ENCODE measurements at places on chromosomes 3 and 15.

DNA sequence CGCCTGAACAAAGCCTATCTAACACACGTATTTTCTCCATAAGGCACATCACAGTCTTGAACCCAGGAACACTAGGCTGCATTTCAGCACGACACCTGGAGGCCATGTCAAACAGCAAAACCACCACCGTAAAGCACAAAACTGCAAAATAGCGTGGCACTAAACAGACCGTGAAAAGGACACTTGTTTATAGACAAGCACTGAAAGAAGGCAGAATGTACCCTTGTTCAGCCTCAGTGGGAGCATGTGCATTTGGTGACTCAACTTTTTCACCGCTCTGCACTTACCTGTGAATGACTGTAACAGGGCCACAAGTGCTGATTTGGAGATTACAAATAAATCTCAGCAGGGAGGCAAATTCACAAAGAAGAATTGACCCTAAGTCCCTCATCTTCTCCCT is 80.8 kb downstream of the ISG20 start:
- H3K36me3 ChIP-seq, result no peaks in the 10 kb centered on the region
- H3K4me1 ChIP-seq, result no peaks in the 10 kb centered on the region
- H3K27ac ChIP-seq, result no peak overlapping the region
- H3K4me3 ChIP-seq, result no peak overlapping the region

GRCh38 chr15:88179562-88179961 is 77.0 kb downstream of the NTRK3 start:
- no peaks in the 10 kb centered on the region for H3K4me1 ChIP-seq
- no peak overlapping the region for H3K4me3 ChIP-seq
- H3K27ac ChIP-seq, result no peak overlapping the region
- DNase-seq, result no peak

GRCh38 chr3:197280156-197280555 is 18.3 kb downstream of the DLG1 start:
- peaks cover 21% of the 10 kb centered on the region for H3K36me3 ChIP-seq
- no peak overlapping the region for H3K27ac ChIP-seq
- DNase-seq, result no peak
- no peaks in the 10 kb centered on the region for H3K27me3 ChIP-seq
- H3K4me1 ChIP-seq, result peaks cover 17% of the 10 kb centered on the region

GRCh38 chr3:9135930-9136525 is 113.4 kb downstream of the SRGAP3 start:
- DNase-seq, result no peak
- H3K27me3 ChIP-seq, result no peaks in the 10 kb centered on the region
- H3K27ac ChIP-seq, result no peak overlapping the region
- peaks cover 8% of the 10 kb centered on the region for H3K4me1 ChIP-seq

GRCh38 chr15:25832158-25832557 is 31.0 kb downstream of the ATP10A start:
- no peaks in the 10 kb centered on the region for H3K4me1 ChIP-seq
- no peaks in the 10 kb centered on the region for H3K36me3 ChIP-seq
- no peak overlapping the region for H3K4me3 ChIP-seq

- H3K27ac ChIP-seq, result no peak overlapping the region
- no peaks in the 10 kb centered on the region for H3K4me1 ChIP-seq
- no peak overlapping the region for H3K4me3 ChIP-seq
- H3K36me3 ChIP-seq, result no peaks in the 10 kb centered on the region
- DNase-seq, result no peak
Measured at GRCh38 chr3:43361077-43361476, 74.7 kb downstream of the SNRK start.

DNA sequence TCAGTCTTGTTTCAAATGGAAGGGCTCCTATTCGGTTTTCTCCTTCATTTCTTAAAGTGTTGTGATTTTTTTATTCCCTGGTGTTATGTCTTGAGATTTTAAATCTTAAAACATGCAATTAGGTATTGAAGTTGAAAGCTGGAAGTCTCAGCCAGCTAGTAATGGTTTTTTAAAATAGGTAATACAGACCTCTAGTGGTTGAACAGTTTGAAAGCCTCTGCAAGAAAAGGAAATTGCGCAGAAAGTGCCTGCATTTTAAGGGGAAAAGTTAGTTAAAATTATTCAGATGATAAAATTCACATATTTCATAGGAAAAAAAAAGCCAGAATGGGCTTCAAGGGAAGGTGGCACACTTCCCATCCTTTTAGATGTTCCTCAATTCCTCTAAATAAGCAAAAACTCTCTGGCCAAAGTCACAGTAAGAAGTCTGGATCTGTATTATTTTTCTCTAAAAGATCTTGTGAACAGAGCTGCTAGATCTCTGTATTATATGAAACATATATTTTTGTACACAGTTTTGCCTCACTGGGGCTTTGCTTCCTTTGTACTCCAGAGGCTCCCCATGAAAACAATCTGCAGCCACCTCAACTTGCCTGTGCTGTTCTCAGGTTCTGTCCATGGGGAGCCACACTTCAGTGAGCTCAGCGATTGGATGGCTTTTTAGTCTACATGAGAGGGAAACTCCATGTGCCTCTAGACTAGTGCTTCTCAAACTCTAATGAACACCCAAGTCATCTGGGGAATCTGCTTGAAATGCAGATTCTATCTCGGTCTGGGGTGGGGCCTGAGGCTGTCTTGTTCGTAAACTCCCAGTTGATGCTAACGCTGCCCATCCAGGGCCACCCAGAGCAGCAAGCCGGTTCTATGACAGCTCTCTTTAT is 21.5 kb downstream of the AGTR1 start:
- H3K4me3 ChIP-seq, result no peak overlapping the region
- no peaks in the 10 kb centered on the region for H3K27me3 ChIP-seq
- no peaks in the 10 kb centered on the region for H3K36me3 ChIP-seq
- no peak for DNase-seq
- H3K27ac ChIP-seq, result no peak overlapping the region

- no peak for DNase-seq
- peak overlapping the region; percentile 81 for H3K27ac ChIP-seq
- no peaks in the 10 kb centered on the region for H3K27me3 ChIP-seq
- no peaks in the 10 kb centered on the region for H3K4me1 ChIP-seq
- no peaks in the 10 kb centered on the region for H3K36me3 ChIP-seq
- H3K4me3 ChIP-seq, result peak overlapping the region; percentile 70
Measured at GRCh38 chr3:160401291-160402095, 2.0 kb downstream of the SMC4 start.

DNA sequence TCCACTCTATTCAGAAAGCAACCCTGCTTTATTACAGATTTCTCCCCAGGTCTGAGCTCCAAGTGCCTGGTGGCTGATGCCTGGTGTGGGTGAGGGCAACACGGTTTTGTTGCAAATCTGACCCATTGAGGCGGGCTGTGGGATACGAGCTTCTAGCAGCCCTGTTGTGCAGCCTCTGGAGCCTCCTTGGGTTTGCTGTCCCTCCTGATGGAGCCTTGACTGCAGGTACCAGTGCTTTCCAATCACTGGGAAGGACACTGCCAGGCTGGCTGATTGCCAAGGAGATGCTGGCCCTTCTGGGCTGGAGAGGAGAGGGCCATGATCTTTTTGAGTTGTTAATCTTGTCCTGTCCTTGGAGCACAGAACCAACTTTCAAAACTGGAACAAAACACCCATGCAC is 151.0 kb upstream of the RGMA start:
- H3K36me3 ChIP-seq, result no peaks in the 10 kb centered on the region
- DNase-seq, result no peak
- no peak overlapping the region for H3K27ac ChIP-seq
- H3K4me1 ChIP-seq, result no peaks in the 10 kb centered on the region

DNA sequence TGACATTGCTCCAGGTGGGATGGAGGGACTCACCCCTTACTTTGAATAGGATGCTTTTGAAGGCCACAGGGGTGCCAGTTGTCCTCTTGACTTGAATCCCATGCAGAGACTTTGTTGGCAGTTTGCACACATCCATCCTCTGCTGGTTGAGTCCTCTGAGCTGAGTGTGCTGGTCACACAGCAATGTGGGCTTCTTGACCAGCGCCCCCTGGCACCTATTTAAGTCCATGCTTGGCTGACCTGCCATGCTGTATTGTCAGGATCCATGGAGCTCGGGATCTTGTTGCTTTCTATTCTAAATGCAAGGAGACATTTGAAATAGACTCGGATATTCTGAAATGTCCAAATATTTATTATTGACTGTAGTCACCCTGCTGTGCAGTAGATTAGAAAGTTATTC is 19.8 kb downstream of the RAB7A start:
- H3K27me3 ChIP-seq, result no peaks in the 10 kb centered on the region
- no peaks in the 10 kb centered on the region for H3K4me1 ChIP-seq
- no peaks in the 10 kb centered on the region for H3K36me3 ChIP-seq

- H3K4me3 ChIP-seq, result no peak overlapping the region
- DNase-seq, result no peak
- no peaks in the 10 kb centered on the region for H3K36me3 ChIP-seq
- peaks cover 35% of the 10 kb centered on the region for H3K4me1 ChIP-seq
- H3K27me3 ChIP-seq, result peaks cover 18% of the 10 kb centered on the region
Measured at GRCh38 chr15:76337059-76337695, 604 bp downstream of the ISL2 start.

GRCh38 chr3:180529778-180530177 is 72.2 kb upstream of the TTC14 start:
- H3K4me3 ChIP-seq, result no peak overlapping the region
- no peak for DNase-seq
- no peak overlapping the region for H3K27ac ChIP-seq

DNA sequence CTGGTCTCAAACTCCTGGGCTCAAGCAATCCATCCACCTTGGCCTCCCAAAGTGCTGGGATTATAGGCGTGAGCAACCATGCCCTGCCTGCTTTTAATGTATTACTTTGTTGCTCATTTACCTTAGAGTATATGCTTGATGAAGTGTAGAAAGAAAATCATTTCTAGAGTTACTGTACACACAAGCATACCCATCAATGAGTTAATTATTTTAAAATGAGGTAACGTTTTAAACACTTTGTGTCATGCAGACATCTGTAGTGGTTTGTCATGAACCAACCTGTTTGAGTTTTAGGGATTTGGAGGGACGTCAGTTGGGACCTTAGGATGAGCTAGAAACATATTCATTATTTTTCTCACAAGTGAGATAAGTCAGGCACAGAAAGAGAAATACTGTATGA is 332.4 kb upstream of the IGF1R start:
- no peaks in the 10 kb centered on the region for H3K36me3 ChIP-seq
- no peak for DNase-seq
- no peak overlapping the region for H3K4me3 ChIP-seq
- no peaks in the 10 kb centered on the region for H3K27me3 ChIP-seq
- no peak overlapping the region for H3K27ac ChIP-seq

DNA sequence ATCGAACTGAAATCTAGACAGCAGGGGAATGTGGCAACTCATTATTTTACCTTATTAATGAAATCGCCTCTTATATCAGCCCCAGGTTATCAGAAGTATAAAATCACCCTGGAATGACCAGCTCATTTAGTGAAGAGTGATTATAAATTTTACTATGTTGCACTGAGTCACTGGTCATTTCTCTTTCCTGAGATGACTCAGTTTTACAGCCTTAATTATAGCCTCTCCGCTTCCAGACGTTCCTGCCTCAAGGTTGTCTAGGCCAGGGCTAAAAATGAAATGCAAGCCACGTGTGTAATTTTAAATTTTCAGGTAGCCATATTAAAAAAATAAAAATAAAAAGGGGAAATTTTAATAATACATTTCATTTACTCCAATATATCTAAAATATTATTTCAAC is 33.3 kb downstream of the DET1 start:
- no peak overlapping the region for H3K27ac ChIP-seq
- H3K27me3 ChIP-seq, result no peaks in the 10 kb centered on the region
- no peaks in the 10 kb centered on the region for H3K36me3 ChIP-seq
- no peaks in the 10 kb centered on the region for H3K4me1 ChIP-seq
- DNase-seq, result no peak

- no peak overlapping the region for H3K4me3 ChIP-seq
- no peak for DNase-seq
- H3K27me3 ChIP-seq, result no peaks in the 10 kb centered on the region
- H3K27ac ChIP-seq, result peak overlapping the region; percentile 9
Measured at GRCh38 chr3:102661707-102662497, 227.1 kb downstream of the ZPLD1 start.

- no peak overlapping the region for H3K4me3 ChIP-seq
- DNase-seq, result peak; percentile 7
- no peaks in the 10 kb centered on the region for H3K4me1 ChIP-seq
- H3K36me3 ChIP-seq, result no peaks in the 10 kb centered on the region
- H3K27me3 ChIP-seq, result no peaks in the 10 kb centered on the region
Measured at GRCh38 chr15:73319460-73320245, 49.1 kb downstream of the HCN4 start.

DNA sequence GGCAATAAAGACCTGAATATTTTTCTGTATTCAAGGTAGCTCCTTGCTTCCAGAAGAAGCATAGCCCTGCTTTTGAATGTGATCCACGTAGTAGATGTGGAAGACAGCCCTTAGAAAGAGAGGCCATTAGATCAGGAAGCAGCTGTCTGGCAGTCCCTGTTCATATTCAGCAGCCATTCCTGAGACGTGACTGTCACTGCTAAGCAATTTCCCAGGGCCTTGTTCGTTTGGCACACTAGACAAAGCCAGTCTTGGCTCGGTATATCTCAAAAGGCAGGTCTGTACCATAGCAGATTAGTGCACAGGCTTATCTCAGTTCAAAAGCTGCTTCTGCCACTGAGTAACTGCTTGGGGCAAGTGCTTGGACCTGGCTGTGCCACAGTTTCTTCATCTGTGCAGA is 287.8 kb upstream of the MCTP2 start:
- H3K4me1 ChIP-seq, result no peaks in the 10 kb centered on the region
- no peaks in the 10 kb centered on the region for H3K36me3 ChIP-seq
- no peak overlapping the region for H3K4me3 ChIP-seq
- H3K27ac ChIP-seq, result no peak overlapping the region

GRCh38 chr3:62833538-62833937 is 41.7 kb downstream of the CADPS start:
- H3K27ac ChIP-seq, result no peak overlapping the region
- peaks cover 8% of the 10 kb centered on the region for H3K4me1 ChIP-seq
- no peak overlapping the region for H3K4me3 ChIP-seq
- H3K27me3 ChIP-seq, result no peaks in the 10 kb centered on the region
- no peaks in the 10 kb centered on the region for H3K36me3 ChIP-seq

DNA sequence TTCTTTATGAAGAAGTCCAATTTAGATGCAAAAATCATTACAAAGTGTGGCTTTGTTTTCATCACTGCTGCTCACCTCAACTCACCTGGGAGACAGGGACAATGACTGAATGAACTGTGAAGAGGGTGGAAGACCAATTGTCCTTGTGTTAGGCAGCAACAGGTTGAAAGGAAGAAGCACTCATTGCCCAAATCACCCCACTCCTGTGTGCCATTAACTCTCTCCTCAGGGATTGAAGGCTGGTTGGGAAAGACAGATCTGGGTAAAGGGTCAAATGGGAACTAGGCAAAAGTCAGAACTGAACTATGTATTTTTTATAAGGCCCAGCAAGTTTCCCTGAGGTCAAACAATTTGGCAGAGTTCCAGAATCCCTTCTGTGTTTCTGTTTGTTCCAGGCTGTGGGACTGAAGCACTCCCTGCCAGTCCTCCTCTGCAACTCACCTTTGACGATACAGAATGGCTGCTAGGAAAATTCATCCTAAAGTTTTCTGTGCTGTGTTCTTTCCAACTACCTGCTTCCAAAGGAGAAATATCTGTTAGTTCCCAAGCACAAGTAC is 68.6 kb upstream of the CCDC39 start:
- no peak for DNase-seq
- no peaks in the 10 kb centered on the region for H3K36me3 ChIP-seq
- H3K27ac ChIP-seq, result no peak overlapping the region
- H3K27me3 ChIP-seq, result no peaks in the 10 kb centered on the region

Data from right lobe of liver (tissue), 6 donors.